ENCODE measurements at places on chromosomes 3 and 15.

DNA sequence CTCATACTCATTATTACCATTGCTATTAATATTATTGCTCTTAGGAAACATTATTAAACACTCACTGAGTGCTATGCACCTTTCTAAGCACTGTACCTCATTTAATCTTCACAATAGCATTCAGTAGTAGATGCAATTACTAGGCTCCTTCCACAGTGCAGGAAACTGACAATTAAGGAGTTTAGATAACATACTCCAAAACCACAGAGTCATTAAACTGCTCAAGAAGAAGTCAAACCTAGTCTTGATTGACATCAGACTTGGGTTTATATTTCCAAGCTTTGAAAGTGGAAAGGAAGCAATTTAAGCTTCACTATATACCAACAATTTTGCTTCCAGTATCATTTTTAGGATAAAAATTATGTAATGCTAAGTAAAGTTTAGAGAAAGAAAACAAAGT, 490.1 kb upstream of the ARRDC4 start:
- no peak for DNase-seq

DNA sequence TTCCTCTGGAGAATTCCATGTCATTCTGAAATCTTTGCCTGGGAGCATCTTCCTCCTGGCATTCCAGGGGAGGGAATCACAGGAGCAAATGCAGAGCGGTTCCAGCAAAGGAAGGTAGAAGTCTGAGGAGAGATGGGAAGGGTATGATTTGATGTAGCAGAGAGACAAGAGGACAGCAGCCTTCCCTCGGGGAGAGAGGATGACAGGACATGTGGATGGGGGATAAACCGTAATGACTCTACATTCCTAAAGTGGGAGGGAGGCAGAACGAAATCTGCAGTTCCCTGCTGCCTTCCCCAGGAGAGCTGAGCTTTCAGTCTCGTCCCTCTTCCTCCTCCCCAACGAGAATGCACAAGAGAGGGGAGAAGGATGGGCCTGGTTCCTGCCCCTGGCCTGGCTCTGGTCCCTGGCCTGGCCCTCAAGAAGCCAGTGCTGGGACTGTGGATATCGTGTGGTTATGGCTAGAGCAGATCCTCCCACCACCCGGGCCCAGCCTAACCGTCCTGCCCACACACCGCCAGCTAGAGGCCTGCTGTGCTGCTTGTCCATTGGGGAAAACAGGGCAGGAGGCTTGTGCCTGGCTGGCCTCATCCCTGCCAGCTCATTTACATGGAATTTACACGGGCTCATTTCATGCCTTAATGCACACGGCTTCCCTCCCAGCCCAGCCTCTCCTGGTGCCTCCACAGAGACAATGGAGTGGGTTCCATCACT, 26.6 kb downstream of the SEMA7A start:
- no peak for DNase-seq

DNA sequence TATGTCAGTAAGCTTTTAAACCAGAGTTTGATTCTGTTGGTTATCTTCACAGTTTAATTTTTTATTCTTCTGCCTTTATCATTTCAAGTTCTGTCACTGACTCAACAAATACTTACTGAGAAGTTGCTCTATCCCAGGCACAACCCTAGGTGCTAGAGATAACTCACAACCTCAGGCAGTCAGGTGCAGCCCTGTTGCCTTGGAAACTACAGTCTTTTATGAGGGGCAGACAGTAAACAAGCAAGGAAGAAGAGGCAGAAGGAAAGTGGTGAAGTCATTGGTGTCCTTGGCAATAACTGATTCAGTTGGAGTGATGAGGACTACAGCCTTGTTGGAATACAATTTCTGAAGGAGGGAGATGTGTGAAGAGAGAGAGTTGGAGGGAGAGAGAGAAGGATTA, 142.1 kb upstream of the LRTM1 start:
- no peak for DNase-seq

GRCh38 chr3:115141033-115141757, 5.9 kb downstream of the ZBTB20 start:
- no peak for DNase-seq

- DNase-seq, result no peak
Measured at GRCh38 chr3:171813897-171814460, 3.7 kb upstream of the PLD1 start.

GRCh38 chr3:178804606-178805005, 267.0 kb downstream of the ZMAT3 start:
- no peak for DNase-seq

DNA sequence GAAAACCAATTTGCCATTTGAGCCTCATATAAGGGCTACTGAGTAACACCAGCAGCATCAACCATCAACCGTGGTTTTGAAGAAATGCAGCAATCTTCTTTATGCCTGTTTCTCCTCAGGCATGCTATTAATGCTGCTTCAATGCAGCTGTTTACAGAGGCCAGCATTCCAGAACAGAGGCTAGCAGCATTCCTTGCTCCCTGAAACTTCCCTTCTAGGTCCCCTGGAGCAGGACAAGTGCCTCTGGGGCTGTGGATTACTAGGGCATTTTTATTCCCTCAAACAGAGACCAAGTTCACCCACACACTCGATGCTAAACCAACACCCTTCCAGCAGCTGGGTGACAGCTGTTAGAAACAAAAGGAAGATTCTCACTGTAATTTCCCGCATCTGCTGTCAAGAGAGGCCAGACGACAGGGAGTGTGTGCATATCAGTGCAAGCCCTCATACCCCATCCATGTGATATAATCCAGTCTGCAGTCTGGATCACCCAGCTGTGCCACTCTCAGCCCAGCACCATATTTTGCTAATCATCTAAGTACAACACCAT, 57.5 kb downstream of the HOMER2 start:
- DNase-seq, result no peak

DNA sequence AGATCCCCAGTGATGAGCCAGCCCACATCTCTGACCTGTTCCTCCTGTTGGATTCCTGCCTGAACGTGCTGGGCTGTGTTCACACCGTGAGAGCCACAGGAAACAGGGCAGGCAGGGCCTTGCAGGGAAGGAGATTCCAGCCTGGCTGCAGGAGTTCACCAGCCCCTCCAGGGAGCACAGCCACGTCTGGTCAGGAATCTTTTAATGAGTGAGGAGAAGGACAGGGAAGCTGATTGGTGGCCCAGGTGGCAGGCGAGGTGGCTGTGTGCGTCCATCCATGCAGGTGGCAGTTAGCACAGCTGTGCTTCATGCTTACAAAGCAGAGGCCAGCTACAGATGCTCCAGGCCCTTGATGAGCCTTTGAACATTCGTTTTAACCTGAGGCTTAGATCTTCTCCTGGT, 10.5 kb downstream of the LRRK1 start:
- DNase-seq, result no peak

GRCh38 chr15:98715401-98715800, 67.1 kb downstream of the IGF1R start:
- DNase-seq, result no peak

DNA sequence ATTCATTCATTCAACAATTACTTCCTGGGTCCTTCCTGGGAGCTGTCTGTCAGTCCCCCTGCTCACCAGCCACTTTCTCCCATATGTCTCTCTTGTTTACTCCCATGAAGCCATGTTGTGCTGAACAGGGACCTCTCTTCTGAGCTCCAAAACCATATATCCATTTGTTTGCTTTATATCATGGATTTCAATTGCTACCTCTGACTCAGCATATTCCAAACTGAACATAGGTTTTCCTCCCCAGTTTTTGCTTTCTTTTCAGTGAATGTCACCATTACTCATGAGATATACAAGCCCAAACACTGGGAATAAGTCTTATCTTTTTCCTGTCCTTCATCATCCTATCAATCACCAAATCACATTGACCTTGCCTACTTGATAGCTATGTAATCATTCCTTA, 152.5 kb upstream of the P2RY1 start:
- DNase-seq, result no peak

GRCh38 chr15:38549222-38549621, 15.4 kb downstream of the RASGRP1 start:
- no peak for DNase-seq

GRCh38 chr3:191324936-191325335, 4.3 kb upstream of the CCDC50 start:
- no peak for DNase-seq

- no peak for DNase-seq
Measured at GRCh38 chr3:18556503-18557135, 131.5 kb upstream of the SATB1 start.

DNA sequence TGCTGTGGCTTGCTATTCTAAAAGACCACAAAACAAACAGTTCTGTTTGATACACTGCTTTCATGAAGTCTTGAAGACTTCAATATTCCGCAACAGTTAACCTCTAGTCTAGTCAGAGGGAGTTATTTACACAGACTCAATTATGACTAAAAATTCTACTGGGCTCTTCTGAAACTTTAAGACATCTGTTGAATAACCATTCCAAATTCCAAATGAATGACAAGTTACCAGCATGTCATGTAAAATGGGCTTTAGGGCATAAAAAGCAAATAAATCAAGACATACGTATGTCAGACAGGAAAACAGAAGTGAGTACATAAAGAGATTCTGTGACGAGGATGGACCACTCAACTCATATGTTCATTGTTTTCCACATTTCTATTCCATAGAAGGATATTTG, 93.9 kb downstream of the PLOD2 start:
- DNase-seq, result no peak

GRCh38 chr3:195102609-195103467, 168.1 kb downstream of the XXYLT1 start:
- DNase-seq, result no peak

DNA sequence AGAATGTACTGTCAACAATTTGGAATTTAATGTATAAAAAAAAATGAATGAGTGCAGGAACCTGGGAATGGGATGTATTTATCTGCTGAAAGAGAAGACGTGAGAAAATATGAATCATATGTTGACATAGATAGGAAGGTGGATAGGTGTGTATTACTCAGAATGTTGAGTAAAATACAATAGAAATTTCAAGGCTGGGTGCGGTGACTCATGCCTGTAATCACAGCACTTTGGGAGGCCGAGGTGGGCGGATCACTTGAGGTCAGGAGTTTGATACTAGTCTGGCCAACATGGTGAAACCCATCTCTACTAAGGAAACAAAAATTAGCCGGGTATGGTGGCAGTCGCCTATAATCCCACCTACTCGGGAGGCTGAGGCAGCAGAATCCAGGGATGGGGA, 202.8 kb downstream of the CADM2 start:
- no peak for DNase-seq

- no peak for DNase-seq
Measured at GRCh38 chr3:39651993-39652739, 157.2 kb upstream of the MYRIP start.

DNA sequence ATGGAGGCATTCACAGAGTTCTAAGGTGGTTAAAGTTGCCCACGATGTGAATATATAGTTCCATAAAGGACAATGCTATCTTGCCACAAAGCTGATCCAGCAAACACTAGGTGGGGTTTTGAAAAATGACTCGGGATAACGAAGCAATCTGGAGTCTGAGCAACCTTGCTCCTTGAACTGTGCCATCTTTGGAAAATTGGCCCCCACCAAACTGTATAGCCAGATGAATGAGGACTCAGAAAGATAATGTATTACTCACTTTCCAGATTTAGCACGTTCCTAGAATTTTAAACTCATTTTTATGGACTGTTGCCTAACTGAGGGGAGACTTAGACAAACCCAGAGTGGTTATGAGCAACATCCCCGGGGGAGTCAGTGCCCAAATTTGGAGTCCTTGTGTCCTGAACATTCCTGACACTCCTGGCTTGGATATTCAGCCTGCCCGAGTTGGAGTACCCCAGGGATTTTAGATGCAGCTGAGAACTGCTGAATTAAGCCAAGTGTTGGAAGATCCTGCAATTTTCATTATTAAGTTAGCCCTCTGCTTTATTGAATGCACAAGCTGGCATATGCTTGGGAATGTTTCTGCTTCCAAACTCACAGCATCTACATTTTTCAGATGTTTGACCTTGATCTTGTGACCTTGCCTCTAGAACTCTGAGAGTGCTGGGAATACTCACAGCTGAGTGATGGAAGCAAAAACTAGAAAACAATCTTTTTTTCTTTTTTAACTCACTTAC, 8.8 kb upstream of the MAGI1 start:
- DNase-seq, result no peak

- DNase-seq, result peak; percentile 80
Measured at GRCh38 chr3:52225452-52226228, at the start of gene TLR9. Gene TLR9, minus strand, starts transcription at chr3:52225645. Its CDS starts 116 bp downstream, at chr3:52225529.

GRCh38 chr15:38378161-38378560, 75.8 kb upstream of the FAM98B start:
- DNase-seq, result no peak

- peak; percentile 27 for DNase-seq
Measured at GRCh38 chr3:187935623-187936156, 190.4 kb upstream of the BCL6 start.

DNA sequence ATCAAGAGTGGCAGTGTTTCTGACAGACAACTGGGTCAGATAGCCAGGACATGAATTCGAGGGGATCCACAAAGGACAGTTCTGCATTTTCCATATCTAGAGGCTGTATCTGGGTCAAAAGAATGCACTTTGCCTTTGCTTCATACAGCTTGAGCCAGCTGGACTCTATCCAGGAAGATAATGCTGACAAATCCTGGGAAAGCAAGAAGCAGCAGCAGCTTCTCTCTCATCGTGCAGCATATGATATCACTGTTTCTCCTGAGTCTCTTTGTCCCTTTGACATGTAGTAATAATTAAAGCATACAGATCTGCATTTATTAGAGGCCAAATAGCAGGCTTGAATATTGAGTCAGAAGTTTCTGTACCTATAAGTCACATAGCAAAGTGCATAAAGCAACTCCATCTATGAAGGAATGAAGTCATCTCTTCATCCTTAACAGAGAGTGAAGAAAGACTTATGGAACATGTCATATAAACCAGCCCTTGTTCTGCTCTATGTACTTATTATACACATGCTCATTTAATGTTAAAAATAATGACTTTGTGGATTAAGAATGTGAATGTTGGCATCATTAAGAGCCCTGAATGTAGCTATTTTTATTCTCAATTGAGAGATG, 236.8 kb upstream of the GBE1 start:
- no peak for DNase-seq

- no peak for DNase-seq
Measured at GRCh38 chr15:26632500-26632899, 140.4 kb downstream of the GABRB3 start.

GRCh38 chr3:52399593-52399992, 45.3 kb downstream of the SEMA3G start:
- no peak for DNase-seq

DNA sequence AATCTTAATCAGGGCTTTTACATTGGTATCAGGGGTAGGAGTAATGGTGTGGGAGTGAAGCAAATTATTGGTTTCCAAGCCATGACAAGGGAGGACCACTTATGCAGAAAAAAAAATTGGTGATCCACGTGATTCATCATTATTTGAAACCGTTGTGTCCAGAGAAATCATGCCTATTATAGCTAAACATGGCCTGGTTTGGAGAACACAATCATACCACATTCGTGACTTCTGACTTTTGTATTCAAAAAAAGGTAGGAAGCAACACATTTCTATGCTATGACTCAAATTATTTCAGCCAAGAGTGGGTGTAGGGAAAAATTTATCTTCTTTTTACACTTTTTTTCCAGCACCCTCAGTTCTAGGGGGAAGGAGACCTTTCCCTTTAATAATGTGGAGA, 924.3 kb upstream of the GBE1 start:
- DNase-seq, result no peak

Data from GM19239 (cell line).